ENCODE measurements at places on chromosomes 12 and 14.

DNA sequence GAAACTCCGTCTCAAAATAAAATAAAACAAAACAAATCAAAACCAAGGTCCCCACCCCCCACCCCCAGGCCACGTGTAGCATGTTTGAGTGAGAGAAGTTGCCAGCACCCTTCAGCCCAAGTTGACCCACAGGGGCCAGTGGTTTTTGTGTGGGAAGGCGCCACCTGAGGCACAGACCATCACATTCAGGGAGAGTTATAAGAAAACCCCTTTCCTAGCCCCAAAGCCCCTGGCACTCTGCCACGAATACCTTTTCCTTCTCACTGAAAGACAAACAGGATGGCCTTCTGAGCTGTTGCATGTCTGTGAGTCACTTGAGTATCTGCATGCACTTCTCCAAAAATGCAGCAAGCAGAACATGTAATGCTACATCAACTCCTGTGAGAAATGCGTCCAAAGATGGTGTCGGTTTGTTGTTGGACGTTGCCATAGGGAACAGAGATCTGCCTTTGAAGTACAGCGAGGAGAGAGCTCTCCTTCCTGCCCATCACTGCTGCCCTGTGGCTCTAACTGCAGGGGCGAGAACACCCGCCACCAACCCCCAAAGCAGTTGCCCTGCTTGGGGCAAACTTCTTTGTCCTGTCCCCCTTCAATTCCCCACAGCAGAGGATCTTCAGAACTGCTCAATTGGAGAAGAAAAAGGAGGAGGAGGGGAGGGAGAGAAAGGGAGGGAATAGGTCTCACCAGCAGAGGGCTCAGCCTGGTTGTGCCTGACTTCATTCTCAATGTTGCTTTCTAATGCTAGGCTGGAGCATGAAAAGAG is 2.7 kb upstream of the TRAF3 start:
- peak; percentile 89 for DNase-seq

- DNase-seq = peak; percentile 32
Measured at GRCh38 chr12:27193106-27193505, 51.0 kb upstream of the STK38L start.

DNA sequence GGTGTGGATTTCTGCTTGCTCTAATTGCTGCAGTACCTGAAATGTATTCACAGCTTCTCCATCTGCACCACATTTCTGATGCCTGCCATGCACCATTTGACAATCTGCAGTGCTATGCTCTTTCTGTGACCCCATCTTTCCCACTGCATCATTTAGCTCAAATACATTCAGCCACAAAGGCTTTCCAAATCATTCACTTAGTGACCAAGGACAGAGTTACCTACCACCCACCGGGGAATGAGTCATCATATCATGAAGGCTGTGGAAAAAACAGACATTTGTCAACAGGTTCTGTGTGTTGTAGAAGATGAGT is 465.5 kb upstream of the ATP2B1 start:
- DNase-seq = peak; percentile 37

- DNase-seq = no peak
Measured at GRCh38 chr12:77569876-77570275, 260.8 kb upstream of the NAV3 start.

- peak; percentile 89 for DNase-seq
Measured at GRCh38 chr12:67434671-67435370, 165.7 kb downstream of the CAND1 start.
